ENCODE measurements at places on chromosomes 1 and 21.
A peak's percentile ranks its signal among the peaks of the same experiment; 100 is the strongest.

- no peak for DNase-seq
These were observed 194.6 kb downstream of the PBX1 start for GRCh38 chr1:164753521-164754077.

DNA sequence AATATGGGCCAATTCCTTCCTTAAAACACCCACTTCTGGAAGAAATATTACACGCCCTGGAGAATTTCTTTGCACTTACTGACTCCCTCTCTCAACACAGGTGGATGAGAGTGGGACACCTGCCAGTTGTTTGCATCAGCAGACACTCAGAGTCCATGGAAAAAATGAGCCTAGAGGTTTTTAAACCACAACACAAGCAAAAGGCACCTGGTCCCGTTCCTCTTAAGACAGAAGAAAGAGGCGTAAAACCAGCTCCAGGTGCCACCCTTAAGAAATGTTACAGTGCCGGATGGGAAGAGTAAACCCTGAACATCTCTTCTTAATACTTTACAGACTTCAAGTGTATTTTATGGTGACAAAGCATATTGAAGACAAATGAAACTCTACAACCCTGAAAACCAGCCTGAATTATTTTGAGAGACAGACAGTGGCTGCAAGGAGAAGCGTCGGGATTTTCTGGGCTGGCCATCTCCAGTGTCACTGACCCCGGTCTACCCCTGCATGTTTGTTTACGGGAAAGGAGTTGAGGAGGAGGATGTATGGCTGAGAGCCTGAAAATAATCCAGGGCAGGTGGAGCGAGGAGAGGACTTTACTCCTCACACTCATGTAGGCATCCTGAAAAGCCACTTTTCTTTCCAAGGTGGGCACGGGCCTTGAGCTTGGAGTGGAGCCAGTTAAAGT, 7.8 kb upstream of the RIPK4 start:
- no peak for DNase-seq

DNA sequence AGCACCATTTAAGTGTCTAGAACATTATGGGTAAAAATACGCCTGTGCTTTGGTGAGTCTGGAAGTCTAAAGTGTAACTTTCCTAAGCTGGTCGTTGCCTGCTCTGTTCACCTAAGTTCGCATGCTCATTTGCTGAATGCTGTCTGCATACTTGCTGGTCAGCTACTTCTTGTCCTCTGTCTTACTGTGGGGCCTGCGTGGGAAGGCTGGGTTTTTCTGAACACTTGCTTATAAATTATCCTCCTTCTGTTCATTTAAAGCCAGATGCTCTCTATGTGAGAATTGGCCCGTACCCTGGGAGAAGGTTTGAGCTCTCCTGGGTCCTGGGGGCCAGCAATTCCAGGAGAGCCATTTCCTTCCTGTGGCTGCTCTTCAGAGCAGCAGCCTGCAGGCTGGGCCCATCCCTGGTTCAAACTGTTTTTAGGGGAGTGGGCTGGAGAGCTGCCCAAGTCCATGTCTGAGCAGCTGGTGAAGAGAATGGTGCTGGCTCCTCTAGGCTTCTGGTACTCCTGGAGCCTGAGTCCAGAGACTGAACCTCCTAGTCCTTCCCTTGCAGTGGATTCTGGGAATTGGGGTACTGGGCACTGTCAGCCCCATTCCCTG, 75.7 kb downstream of the GALNT2 start:
- DNase-seq, result no peak

- DNase-seq, result no peak
These were observed 51.5 kb downstream of the PSMG1 start for GRCh38 chr21:39131791-39132190.

DNA sequence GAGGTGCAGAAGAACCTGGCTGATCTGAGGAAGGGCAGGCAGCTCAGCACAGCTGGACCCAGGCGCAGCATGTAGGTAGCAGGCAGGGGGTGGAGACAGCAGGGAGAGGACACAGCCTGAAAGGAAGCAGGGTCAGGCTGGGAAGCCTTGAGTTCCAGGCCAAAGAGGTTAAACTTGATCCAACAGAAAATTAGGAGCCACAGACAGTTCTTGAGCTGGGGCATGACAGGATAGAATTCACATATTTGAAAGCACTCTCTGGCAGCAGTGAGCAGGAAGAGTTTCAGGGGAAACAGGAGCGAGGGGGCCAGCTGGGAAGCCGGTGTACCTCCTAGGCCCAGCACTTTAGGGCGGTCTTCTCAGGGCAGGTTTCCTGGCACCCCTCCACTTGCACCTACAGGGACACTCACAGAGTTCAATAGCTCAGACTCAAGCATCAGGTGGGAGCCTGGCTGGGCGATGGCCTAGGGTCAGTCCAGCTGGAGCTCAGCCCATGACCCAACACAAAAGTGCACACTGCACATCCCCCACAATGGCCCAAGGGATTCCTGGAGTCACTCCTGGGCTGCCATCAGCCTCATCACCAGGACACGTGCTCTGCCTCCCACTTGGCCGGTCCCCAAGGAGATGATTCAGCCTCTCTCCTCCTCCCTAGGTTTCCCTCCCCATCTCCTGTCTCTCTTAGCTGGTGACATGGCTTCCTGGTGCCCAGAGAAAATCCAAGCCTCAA, 22.7 kb downstream of the MATN1 start:
- DNase-seq, result no peak

- no peak for DNase-seq
These were observed 251.0 kb downstream of the LRRIQ3 start for GRCh38 chr1:73947009-73947408.

DNA sequence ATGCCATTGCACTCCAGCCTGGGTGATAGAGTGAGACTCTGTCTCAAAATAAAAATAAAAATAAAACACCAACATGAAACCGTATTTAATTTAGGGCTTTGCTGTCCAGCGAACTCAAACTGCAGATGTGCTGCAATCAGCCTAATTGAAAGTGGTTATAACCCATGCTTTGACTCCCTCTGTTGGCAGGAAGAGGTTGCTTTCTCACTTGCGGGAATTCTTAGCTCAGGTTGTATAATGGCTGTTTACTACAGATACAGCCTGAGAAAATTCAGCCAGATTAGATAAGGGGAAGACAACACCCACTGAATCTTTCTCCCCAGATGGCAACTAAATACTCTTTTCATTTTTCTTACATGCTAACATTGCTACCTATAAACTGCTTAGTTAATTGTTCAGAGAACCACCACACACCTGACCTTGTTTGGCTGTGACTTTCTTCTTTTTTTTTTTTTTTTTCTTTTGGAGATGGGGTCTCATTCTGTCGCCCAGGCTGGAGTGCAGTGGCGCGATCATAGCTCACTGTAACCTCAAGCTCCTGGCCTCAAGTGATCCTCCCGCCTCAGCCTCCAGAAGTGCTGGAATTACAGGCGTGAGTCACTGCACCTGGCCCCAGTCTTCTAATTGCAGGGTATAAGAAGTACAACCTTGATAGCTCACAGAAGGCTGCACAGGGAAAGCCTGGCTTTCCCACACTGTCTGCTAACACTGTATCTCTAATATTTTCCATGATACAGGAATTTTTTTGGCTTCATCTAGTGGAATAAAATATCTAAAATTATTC, 34.6 kb downstream of the DNTTIP2 start:
- peak; percentile 52 for DNase-seq

GRCh38 chr1:38027201-38028104, 14.9 kb downstream of the UTP11 start:
- no peak for DNase-seq

DNA sequence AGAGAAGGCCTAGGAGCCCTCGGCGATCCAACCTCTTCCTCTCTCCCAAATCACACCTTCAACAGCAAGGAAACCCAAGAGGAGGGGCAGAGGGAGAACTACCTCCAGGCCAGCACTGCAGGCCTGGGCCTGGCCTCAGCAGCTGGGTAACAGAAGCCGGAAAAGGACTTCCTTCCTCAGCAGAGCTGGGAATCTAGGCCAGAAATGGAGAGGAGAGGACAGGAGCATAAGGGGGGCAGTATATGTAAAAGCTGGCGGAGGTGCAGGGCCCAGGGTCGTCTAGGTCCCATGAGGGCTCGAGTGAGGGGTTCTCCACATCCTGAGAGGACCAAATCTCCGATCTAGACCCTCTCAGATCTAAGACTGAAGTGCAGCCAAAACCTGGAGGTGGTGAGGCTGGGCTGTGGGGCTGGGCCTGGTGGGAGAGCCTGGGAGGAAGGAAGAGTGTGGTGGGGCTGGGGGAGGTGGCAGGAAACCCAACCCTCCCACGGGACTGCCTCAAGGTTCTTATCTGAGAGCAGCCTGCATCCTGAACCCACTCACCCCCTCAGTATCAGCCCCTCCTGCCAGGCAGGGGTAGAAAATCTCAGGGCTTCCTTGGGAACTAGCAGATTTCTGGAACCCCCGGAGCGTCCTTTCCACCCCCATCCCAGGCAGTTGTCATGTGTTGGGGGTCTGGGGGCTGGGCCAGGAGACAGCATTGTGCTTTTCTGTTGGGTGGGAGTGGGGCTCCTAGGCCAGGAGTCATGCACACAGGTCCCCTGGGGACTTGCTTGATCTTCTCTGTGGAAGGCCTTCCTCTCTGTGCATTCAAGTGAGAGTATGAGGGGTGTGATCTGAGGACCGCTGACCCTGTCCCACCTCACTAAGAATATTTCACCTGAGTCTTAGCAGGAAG, 33.0 kb downstream of the PIK3C2B start:
- no peak for DNase-seq

- DNase-seq, result no peak
These were observed 44.9 kb downstream of the CLSTN1 start for GRCh38 chr1:9778905-9779304.

- DNase-seq, result no peak
These were observed 97.2 kb downstream of the WDR4 start for GRCh38 chr21:42781971-42782722.

DNA sequence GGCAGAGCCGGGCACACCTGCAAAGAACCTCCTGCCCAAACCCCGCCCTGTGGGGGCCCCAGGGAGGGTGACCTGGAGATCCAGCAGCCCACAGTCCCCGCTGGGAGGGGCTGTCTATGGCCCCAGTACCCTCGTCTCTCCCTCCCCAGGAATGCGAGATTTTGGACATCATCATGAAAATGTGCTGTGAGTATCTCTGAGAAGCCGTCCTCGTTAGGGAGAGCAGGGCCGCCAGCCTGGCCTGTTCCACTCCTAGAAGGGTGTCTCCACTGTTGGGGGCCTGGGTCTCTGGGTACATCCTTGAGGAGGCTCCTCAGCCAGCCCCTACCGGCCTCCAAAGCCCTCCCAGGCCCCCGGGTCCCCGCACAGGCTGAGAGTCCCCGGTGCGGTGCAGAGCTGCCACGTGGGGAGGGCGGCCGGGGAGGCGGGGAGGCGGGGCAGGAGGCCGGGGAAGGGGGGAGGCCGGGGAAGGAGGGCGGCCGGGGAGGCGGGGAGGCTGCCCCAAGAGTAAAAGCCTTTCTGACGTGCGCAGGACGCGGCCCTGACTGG, 18.7 kb downstream of the COL6A1 start:
- no peak for DNase-seq

DNA sequence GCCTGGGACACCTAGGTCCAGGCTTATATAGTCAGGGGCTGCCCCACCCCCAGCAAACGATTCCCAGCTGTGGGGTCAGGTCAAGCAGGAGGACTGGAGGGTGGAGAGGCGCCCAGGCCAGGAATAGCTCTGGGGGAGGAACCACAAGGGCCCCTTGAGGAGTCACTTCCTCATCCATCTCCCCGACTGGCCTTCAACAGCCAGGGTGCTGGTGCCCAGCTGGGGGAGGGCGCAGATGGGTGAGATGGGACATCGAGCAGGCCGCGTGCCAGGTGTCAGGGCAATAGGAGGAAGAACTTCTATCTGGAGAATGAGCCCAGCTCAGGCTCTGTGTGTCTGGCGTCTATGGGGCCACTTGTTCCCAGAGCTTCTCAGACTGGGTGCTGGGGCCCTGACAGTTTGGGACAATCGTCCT, 208 bp upstream of the MYBPH start:
- no peak for DNase-seq

DNA sequence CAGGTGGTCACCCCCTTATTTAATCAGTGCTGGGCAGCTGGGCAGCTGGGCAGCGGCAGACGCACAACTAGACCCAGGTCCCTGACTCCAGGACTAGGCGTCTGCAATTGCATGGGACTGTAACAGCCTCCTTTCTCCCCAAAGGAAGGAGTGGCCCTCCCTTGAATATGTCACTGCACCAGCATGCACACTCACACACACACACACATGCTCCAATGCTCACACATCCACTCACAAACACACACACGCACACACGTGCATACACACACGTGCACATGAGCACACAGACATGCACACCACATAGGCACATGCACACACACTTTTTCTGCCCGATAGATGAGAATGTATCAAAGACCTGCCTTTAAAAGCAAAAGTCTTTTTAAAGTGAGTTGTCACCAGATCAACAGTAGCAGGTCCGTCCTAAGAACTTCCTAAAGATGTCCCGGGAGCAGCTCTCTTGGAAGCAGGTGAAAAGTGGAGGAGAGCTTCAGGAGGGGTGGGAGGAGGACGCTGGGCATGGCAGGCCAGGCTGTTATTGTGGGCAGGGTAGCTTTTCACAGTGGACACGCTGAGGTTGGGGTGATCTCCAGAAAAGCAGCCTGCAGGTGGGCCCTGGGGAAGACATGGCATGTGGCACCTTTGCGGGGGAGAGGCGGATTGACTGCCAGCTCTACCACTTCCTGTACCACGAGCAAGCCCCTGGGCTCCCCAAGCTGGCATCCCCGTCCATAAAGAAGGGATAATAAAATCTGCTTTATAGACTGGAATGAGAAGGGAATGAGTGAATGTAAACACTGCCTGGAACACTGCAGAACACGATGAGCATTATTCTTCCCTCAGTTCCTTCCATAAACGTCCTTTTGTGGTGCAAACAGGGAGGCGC, 1.7 kb downstream of the PDE9A start:
- DNase-seq, result no peak

DNA sequence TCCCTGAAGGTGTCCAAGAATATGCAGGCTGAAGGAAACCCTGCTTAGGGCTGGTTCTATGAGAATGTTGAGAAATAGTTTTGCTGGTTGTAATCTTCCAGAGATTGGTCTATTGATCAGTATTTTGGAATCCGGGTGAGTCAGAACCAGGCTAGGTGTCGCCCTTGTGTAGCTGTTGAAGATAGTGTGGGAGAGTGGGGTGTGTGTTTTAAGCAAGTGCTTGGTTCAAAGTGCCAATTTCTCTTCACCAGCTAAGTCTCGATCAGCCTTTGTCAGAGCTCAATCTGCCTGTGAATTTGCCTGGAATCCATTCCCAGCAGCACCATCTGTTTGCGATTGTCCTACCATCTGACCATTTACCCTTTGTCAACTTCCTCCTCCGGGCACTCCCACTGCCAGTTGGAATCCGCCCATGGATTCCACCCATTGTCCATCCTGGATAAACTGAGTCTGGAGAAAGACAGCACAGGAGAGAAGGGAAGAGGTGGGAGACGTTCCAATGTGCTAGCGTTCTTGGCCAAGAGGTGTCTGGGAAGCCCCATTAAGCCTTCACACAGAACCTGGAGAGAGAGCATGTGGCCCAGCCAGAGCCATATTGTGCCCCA, 59.4 kb upstream of the CYP2J2 start:
- no peak for DNase-seq

- no peak for DNase-seq
These were observed 105.9 kb upstream of the CDC42BPA start for GRCh38 chr1:227424159-227424680.

GRCh38 chr1:245255783-245256182, 101.0 kb downstream of the KIF26B start:
- DNase-seq, result no peak

DNA sequence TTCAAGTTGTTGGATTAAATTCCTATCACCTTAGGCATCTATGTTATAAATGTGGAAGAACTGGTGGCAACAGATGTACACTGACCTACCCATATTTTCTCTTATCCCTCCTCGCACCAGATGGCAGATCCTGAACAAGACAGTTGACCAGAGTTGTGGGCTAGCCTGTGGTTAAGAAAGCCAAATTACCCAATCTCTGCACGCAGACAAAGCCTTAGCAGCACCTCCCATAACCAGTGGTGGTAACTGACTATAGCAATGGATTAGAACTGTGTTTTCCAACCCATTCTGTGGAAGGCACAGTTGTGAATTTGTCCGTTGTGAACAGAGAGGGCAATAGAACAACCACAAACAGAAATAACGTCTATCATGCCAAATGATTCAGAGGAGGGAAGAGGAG, 20.6 kb downstream of the ABCB10 start:
- no peak for DNase-seq
